ENCODE measurements at places on chromosomes 1 and 21.

GRCh38 chr21:17690078-17690494 lies 77.4 kb upstream of the BTG3 start:
- no peak for DNase-seq

GRCh38 chr1:204431310-204432184 lies 19.9 kb upstream of the PPP1R15B start:
- DNase-seq, result peak; percentile 77

- DNase-seq, result peak; percentile 16
Measured at GRCh38 chr1:175129644-175129996, 62.0 kb downstream of the TNN start.

- no peak for DNase-seq
Measured at GRCh38 chr1:159091607-159092031, 15.1 kb upstream of the AIM2 start.

DNA sequence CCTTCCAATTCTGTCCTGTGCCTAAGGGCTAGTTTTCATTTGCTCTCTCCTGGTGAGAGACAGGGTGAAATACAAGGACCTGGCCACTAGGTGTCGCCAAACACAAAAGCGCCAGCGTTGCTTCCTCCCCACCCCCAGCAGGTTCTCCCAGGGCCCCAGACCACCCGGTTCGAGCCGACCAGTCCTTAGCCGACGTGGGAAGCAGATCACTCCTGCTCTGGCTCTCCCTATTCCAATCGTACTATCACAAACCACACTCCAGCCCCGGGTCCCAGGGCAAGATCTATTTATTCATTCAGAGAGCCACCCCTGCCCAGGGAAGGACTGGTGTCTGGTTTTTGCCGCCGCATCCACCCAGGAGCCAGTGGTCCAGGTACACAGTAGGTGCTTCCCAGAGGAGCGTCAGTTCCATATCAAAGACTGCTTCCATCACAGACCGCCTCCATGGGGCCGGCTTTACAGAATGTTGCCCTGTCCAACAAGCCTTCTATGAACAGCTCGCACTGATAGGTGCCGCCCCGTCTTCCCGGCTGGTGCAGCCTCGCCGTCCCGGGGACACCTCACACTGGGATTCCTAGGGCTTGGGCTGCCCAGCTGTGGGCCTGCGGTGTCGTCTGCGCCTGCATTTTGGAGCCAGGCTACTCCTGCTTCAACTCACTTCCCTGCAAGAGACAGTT lies 35.0 kb downstream of the CTNNBIP1 start:
- peak; percentile 93 for DNase-seq

DNA sequence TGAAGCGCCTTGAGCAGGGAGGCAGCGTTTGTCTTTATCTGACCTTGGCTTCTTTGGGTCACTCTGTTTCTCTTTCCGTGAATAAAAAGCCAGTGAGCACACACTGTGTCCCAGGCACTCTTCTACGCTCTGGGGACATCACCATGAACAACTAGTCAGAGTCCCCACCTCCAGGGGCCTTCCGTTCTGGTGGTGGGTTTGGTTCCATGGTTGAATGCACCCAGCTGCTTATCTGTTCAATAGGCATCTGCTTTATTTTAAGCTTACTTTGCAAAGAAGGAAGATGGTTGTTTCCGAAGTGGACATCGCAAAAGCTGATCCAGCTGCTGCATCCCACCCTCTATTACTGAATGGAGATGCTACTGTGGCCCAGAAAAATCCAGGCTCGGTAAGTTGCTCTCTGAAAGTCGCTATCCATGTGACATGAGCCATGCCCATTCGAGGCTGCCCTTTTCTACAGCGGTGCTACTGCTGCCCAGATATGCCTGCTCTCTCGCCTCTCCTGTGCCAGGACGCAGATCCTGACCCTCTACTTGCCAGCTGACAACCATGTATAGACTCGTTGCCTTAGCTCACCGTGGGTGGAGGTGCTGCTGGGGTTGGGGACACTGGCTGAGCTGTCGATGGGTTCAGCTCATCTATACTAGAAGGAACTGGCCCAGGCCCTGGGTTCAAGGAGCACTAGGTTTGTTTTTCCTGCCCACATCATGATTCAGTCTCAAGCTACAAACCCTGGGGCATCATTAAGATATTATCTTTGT lies 5.9 kb downstream of the MX1 start:
- no peak for DNase-seq

DNA sequence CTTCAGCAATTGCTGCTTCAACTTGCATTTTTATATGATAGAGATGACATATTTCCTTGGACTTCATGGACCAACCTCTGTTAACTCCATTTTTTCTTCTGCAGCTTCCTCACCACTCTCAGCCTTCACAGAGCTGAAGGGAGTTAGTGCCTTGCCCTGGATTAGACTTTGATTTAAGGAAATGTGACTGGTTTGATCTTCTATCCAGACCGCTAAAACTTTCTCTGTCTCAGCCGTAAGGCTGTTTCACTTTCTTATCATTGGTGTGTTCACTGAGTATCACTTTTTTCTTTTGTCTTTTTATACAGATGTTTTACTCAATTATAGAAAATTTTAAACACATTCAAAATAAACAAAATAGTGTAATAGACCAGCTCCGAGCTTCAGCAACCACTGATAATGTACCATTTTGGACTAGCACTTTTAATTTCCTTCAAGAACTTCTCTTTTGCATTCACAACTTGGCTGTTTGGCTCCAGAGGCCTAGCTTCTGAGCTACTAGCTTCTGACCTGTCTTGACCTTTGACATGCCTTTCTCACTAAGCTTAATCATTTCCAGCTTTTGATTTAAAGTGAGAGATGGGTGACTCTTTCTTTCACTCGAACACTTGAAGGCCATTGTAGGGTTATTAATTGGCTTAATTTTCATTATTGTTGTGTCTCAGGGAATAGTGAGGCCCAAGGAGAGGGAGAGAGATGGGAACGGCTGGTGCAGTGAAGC lies 9.3 kb downstream of the NEK7 start:
- no peak for DNase-seq

- no peak for DNase-seq
Measured at GRCh38 chr1:239987103-239987745, 104.5 kb upstream of the FMN2 start.

GRCh38 chr1:112513112-112513870 lies 4.5 kb downstream of the WNT2B start:
- no peak for DNase-seq

DNA sequence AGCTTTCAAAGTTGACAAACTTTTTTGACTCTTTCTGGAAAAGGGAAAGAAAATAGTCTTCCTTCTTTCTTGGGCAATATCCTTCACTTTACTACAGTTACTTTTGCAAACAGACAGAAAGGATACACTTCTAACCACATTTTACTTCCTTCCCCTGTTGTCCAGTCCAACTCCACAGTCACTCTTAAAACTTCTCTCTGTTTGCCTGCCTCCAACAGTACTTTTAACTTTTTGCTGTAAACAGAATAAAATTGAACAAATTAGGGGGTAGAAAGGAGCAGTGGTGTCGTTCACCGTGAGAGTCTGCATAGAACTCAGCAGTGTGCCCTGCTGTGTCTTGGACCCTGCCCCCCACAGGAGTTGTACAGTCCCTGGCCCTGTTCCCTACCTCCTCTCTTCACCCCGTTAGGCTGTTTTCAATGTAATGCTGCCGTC lies 160.8 kb upstream of the SGIP1 start:
- DNase-seq, result no peak

DNA sequence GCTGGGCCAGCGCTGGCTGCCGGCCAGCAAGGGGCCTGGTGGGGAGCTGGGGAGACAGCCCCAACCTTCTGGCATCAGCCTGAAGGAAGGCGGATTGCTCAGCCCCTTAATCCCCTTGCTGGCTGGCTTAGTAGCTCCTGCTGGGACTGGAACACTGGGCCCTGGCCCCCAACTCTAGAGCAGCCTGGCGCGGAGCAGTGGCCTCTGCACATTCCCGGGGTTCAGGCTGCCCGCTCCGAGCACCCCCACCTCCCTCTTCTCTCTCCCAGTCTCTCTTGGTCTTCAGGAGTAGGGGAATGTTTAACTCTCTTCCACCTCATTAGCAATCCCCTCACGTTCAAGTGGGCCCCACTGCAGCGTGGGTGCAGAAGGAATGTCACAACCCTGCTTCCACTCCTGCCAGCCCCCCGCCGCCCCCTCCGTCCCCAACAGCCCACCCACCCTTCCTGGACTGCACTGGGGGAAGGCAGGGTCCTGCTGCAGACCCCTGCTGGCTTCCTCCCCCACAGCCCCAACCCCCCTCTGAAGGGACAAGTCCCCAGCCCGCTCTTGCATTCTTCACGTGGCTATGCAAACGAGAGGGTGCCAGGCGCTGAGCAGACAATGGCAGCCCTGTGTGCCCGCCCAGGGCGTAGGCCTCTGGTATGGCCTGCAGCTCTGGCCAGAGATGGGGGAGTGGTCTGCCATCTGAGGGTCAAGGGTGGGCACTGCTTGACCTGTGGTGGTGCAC lies 980 bp upstream of the CLDN19 start:
- peak; percentile 55 for DNase-seq

GRCh38 chr21:45448810-45449657 lies 44.1 kb downstream of the COL18A1 start:
- DNase-seq, result no peak

DNA sequence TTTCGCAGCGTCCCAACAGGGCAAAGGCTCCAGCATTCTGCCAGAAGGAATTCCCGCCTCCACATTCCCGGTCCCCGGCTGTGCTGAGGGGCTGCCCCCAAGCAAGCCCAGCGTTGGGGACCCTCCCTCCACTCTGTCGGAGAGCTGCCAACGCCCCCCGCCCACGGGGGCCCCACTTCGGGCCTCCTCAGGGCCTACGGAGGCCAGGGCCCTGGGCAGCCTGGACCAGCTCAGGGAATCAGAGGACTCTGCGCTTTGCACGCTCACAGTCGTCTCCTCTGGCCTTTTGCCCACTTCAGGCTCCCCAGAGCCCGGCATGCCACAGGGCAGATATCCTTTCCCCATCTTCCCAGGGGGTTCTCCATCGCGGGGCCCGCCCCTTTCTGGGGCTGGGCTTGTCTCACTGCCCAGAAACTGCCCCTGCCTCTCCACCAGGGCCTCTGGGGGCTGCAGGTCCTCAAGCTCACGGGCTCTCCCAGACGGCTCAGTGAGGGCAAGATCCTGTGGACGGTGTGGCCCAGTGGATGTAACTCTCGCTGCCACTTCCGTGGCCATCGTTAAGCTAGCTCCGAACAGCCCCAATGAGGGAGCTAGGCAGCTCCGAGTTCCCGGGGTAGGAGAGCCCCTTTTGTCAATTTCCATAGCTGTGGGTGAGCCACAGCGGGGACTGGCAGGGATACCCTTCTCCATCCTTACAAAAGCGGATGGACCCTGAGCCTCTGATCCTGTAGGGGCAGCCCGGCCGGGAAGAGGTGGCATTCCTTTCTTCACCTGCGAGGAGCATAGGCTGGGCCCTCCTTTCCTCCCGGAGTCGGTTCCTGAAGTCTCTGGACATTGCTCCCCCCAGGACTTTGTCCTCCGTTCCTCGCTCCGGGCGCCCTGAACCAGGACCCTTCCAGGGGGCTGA lies 2.8 kb downstream of the ITPKB start:
- DNase-seq, result peak; percentile 41

DNA sequence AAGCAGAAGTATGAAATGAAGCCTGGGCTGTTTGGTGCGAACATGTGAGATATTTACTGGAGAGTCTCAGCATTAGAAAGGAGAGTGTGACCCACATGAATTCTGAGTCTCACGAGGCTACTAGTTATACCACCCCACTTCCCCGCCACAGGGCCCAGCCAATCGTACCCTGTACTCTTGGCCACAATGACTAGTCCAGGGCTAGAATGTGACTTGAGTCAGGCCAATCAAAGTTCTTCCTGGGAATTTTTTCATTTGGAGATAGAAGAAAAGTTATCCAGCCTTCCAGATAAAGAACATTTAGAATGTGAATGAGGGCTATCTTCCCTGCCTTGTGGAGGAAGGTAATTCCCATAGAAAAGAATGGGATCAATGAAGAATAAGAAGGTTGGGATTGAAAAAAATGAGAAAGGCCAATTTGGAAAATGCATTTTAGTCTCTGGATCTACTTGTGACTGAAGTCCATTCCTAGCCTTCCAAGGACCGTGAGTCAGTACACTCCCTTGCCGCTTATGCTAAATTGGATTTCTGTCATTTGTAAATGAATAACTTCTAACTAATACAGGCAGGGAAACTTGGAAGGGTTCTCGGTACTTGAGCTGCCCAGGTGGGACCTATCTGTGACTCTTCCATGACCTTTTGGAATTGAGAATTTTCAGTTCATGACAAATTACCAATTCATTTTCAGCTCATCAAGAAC lies 12.3 kb upstream of the RIMKLA start:
- no peak for DNase-seq

DNA sequence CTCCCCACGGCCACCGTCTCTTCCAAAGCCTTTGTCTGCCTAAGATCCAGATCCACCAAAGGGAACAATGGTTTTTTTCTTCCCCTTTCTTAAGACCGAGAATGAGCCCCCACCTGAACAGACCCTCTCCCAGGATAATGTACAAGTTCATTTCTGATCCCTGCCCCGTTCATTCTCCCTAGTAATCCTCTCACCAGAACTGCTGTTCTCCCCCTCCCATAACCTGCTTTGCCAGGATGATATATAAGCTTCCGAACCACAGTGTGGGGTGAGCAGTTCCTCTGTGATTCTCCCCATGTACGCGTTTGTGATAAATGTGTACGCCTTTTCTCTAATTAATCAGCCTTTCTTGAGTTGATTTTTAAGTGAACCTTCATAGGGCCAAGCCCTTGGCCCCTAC lies 4.9 kb downstream of the RD3 start:
- no peak for DNase-seq

GRCh38 chr1:53678507-53678906 lies 60.5 kb downstream of the GLIS1 start:
- no peak for DNase-seq

GRCh38 chr1:116947092-116947860 lies 37.6 kb downstream of the PTGFRN start:
- DNase-seq, result no peak

DNA sequence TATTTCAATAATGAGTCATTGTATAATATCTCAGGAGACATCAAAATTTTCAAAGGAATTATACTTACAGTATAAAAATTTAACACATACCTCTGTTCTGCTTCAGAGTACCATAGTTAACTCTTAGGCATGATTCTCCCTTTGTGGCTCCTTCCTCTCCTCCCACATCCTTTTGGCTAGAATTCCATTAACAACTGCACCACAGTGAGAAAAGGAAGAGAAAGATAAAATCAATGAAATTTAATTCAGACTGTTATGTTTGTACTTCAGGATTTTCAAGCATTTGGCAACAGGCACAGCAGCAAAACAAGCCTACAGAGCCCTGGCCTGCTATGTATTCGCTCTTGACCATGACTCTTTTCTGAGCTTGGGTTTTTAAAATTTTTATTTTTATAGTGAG lies 57.2 kb upstream of the SGIP1 start:
- DNase-seq, result no peak
